Foreskin keratinocyte (primary cell): ENCODE measurements at places on chromosomes 13 and 19.

DNA sequence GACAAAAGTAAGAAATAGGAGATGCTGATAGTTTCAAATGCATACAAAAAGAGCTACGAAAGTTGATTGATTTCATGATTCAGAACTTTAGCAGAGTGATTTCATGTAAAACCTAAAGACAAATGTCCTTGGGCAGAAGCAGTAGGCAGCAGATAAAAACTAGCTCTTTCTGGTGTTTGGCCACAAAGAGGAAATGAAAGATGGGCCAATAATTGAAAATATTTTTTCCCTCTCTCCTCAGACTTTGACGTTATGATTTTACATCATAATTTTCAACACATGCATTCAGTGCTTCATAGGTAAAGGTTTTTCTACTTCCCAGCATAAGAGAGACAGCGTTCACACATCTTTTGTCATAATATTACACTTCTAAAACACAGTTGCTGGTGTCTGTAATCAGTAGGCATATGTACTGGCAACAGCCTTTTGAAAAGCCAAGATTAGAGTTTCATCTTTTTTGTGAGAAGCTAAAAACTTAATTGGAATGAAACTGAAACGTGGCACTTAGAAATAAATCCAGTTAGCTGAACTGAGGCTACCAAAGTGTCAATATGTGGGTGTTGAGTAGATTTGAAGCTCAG lies 9.3 kb downstream of the SCEL start:
- no peak for DNase-seq

GRCh38 chr19:37999309-38000213 lies 92.6 kb downstream of the SIPA1L3 start:
- DNase-seq, result peak; percentile 85

- no peak for DNase-seq
Measured at GRCh38 chr19:48770266-48770665, 14.9 kb downstream of the FGF21 start.

GRCh38 chr19:56101095-56101494 lies 20.0 kb downstream of the ZNF787 start:
- no peak for DNase-seq

- DNase-seq, result no peak
Measured at GRCh38 chr19:55675661-55676354, 782 bp downstream of the EPN1 start.

DNA sequence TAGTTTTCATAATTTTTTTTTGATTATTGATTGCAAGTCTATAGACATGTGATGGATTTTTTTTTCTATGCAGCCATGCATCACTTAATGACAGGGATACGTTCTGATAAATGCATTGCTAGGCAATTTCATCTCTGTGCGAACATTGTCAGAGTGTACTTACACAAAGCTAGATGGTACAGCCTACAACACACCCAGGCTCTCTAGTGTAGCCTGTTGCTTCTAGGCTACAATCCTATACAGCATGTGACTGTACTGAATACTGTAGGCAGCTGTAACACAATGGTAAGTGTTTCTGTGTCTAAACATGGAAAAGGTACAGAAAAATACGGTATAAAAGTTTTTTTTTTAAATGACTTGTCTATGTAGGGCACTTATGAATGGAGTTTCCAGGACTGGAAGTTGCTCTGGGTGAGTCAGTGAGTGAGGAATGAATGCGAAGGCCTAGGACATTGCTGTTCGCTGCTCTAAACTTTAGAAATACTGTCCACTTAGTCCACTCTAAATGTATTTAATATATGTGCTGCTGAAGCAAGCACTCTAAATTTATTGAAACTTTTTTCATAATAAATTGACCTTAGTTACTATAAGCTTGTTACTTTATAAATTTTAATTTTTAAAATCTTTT lies 20.3 kb downstream of the SPATA13 start:
- DNase-seq, result no peak

- DNase-seq, result no peak
Measured at GRCh38 chr19:48500830-48501493, 10.7 kb downstream of the LMTK3 start.

GRCh38 chr13:65342541-65343337 lies 1887.4 kb downstream of the PCDH9 start:
- DNase-seq, result no peak

GRCh38 chr13:24670961-24671381 lies 9.2 kb upstream of the ATP12A start:
- DNase-seq, result no peak

DNA sequence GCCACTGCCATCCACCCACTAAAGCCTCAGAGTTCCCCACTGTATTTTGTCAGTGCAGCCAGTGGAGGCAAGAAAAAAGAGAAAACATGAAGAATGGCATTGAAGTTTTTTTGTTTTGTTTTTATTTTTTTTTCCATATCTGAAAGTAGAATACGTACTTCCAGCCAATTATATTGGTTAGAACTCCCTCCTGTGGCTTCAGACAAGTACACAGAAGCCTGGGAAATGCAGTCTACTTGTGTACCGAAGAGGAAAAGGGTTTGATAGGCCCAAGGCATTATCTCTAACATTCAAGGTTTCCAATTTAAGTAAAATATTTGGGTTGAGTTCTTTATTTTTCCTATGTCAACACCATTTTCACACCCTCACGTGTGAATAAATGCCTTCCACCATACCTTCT lies 696.2 kb upstream of the GPC6 start:
- DNase-seq, result no peak

DNA sequence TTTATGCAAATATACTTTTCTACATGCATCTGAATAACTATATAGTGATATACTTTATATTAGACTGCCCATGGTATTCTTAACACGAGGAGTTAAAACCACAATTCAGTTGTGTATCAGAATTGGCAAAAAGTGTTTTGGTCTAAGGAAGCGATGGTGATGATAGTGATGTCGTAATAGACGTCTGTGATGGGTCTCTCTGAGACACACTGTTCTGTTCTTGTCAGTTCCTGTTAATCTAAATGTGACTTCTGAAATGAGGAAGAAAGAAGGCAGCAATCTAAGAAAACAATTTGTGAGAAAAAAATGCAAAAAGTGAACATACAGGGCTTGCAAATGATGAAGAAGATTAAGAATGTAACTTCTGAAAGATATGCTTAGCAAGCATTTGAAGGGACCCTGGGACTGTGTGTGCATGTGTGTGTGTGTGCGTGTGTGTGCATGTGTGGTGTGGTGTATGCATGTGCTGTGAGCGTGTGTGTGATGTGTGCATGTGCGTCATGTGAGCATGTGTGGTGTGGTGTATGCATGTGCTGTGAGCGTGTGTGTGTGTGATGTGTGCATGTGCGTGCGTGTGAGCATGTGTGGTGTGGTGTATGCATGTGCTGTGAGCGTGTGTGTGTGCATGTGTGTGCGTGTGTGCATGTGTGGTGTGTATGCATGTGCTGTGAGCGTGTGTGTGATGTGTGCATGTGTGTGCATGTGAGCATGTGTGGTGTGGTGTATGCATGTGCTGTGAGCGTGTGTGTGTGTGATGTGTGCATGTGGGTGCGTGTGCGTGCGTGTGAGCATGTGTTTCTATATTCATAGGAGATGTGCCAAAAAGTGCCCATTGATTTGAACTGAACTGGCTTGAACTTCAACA lies 131.8 kb downstream of the IRS2 start:
- DNase-seq, result no peak

DNA sequence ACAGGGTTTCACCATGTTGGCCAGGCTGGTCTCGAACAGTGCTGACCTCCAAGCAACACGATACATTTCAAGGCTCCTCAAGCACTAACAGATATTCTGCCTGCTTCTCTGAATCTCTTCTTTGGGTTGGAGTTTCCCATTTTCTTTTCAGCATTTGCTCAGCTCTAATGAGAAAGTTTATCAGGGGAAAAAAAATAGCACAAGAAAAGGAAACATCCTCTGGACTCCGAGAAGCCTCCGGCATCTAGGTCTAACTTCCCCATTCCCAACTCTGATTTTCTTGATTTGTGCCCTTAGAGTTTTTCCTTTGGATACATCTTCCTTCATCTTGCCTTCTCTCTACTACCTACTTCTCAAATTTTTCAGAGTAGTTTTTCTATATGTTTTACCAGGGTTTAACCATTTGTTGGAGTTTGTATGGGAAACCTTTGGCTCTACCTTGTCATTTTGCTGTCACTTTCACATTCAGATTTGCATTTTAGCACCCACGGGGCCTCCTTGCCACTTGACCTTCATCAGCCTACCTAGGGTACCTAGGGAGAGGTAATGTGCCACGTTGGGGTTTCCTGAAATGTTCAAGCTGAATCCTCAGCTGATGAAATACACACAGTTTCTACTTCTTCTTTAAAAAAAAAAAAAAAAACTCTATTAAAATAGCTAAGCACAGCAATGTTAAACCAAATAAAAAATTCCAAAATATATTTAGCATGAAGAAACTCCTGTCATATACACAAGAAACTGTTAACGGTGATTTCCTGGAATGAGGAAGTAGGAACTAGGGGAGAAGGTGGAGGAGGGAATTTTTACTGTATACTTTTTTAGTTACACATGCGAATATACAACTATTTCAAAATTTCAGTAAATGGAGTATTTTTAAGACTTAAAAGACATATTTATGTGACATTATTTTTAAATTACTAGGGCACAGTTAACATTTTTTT lies 5.1 kb upstream of the USP12 start:
- DNase-seq, result no peak

DNA sequence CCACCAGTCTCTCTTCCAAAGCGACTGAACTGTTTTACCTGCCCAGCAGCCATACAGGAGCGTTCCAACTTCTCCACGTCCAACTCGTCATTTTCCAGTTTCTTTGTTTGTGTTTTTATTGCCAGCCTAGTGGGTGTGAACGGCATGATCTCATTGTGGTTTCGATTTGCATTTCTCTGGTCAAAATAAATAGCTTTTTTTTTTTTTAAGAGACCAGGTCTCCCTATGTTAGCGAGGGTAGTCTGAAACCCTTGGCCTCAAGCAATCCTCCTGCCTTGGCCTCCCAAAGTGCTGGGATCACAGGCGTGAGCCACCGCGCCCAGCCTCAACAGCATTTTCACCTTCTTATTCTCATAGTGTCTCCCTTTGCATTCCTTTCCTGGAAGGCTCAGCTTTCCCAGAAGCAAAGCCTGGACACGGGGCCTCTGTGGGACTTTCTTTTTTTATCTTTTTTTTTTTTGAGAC lies 4.2 kb upstream of the JSRP1 start:
- no peak for DNase-seq

DNA sequence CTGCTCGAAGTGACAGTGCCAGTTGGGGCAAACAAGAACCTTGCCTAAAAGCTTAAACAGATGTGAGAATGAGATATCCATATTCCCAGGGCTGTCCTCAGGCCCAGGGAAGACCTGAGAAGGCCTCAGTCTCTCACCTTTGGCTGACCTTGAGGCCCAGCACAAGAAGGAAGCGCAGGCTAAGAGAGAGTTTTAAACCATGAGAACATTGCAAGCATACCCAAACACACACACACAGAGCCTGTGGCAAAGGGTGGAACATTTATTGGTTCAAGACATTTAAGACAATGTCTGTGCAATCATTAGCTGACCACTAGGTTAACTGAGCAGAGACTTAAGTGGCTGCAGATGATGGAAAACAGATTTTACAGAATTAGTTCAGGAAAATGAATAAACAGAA lies 248.2 kb downstream of the NBEA start:
- DNase-seq, result no peak

- DNase-seq, result no peak
Measured at GRCh38 chr19:514166-514663, 6.9 kb downstream of the TPGS1 start.

GRCh38 chr13:44605721-44606120 lies 29.6 kb upstream of the TSC22D1 start:
- no peak for DNase-seq

GRCh38 chr13:29954082-29955028 lies 103.9 kb upstream of the UBL3 start:
- no peak for DNase-seq

DNA sequence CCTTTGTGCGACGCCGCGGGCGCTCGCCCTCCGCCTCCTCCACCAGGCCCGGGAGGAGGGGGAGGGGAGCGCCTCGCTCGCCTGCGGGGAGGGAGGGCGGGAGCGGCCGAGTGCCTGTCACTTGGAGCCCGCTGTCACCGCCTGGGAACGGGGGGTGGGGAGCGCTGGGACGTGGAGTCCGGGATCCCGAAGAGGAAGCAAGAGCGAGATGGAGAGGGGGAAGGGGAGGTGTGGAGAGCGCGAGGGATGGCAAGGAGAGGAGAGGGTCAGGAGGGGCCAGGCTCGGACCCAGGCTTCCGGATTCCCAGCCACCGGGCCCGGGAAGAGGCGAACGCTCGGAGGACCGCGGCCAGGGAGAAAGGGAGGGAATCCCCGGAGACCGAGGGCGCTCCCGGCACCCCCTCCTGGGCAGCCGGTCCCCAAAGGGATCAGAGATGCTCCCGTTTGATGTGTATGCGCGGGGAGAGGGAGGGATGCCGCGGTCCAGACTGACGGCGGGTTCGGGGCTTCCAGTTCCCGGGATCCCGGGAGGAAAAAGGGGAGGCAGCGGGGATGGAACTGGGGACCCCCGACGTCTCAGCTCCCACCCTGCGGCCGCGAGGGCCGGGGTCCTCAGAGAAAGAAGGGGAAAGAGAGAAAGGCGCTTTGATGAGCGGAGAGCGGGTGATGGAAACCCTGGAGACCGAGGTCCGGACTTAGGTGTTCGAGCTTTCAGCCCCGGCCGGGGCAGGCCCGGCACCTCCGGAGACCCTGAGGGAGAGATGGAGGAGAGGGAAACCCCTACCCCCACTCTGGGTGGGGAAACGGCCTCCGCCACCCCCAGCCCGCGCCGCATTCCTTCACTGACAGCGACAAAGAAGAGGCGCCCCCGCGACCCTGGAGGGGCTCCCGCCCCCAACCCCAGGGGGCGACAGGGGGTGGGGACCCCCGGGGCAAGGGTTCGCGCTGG lies 4.7 kb upstream of the DPF1 start:
- DNase-seq, result no peak
